ENCODE measurements at places on chromosomes 7 and 10. TPM values are rescaled to one million over a fixed set of nuclear protein-coding genes. Genes with fewer than 3 reads are reported as not detected.
A peak's percentile ranks its signal among the peaks of the same experiment; 100 is the strongest.

DNA sequence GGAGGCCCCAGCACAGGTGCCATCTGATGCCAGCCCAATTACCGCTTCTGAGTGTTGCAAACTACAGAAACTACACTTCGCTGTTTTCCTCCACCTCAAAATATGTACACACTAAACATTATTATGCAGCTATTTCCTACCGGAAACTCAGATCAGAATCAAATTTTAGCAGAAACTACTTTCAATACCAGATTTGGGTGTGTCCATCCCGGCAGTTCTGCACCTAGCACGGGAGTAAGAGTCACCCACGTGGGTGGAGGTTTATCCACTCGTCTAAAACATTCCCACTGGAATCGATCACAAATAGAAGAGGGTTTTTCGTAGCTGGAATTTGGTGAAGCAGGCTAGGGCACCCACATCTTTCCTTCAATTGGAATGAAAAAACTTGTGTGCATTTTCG lies 214.4 kb upstream of the PRKCQ start:
- no peaks in the 10 kb centered on the region for H3K4me1 ChIP-seq
- no peaks in the 10 kb centered on the region for H3K27me3 ChIP-seq
- no peak overlapping the region for H3K27ac ChIP-seq
- no peak for DNase-seq

DNA sequence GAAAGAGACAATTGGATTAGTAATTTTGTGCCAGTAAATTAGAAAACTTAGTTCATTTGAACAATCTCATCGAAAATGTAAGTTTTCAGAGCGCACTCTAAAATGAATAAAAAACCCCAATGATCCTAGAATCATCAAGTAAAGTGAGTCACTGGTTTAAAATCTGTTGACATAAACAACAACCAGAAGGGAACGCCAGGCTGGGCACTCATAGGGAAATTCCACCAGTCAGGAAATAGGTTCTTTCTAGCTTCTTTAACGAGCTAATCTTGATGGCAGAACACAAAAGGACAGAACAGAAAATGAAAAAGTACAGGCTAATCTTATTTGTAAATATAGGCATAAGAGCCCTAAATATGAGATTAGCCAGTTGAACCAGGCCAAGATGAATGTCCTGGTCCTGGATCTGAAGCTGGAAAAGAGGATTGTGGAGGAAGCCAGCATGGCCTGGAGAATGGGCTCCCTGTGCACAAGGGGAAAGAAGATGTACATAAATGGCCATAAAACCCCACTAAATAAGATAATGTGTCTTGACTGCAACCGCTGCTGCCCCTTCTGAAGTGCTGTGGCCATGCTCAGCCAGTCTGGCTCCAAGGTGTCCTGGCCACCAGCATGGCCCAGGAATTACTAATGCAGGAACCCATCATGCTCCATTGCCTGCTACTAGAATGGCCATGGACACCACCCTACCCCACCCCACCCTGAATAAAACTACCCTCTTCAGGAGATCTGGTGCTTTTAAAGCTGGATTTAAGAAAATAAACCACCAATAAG lies 114.0 kb downstream of the WDFY4 start:
- peak; percentile 22 for DNase-seq
- H3K27me3 ChIP-seq = peaks cover 5% of the 10 kb centered on the region
- H3K4me1 ChIP-seq = no peaks in the 10 kb centered on the region
- no peaks in the 10 kb centered on the region for H3K36me3 ChIP-seq
- no peak overlapping the region for H3K4me3 ChIP-seq

DNA sequence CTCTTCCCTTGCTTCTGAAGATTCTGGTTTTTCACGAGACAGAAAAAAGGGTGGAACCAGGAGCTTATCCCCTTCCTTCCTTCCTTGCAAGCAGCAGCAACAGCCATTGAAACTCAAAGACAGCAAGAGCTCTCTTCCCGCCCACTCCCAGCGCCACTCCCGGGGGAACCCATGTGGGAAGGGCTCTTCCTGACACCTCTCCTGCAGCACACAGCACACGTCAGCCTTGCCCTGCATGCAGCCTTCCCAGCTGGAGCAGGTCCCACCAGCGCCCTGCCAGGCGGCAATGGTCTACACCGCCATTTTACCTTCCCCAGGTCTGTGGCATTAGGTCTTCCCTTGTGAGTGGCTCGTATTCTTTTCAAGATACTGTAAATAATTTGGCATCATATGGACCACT lies 161.8 kb downstream of the MGMT start:
- H3K27ac ChIP-seq = no peak overlapping the region
- DNase-seq = no peak
- no peaks in the 10 kb centered on the region for H3K36me3 ChIP-seq

GRCh38 chr7:25132430-25132829 lies 7.4 kb upstream of the CYCS start:
- no peaks in the 10 kb centered on the region for H3K36me3 ChIP-seq
- no peak overlapping the region for H3K27ac ChIP-seq
- no peaks in the 10 kb centered on the region for H3K27me3 ChIP-seq
- H3K4me3 ChIP-seq = no peak overlapping the region

- H3K4me3 ChIP-seq = no peak overlapping the region
- DNase-seq = peak; percentile 68
- peaks cover 3% of the 10 kb centered on the region for H3K4me1 ChIP-seq
- no peaks in the 10 kb centered on the region for H3K27me3 ChIP-seq
- peak overlapping the region; percentile 64 for H3K27ac ChIP-seq
Measured at GRCh38 chr7:79789584-79790345, 336.3 kb upstream of the MAGI2 start.

- no peak overlapping the region for H3K4me3 ChIP-seq
- H3K36me3 ChIP-seq = no peaks in the 10 kb centered on the region
- no peak overlapping the region for H3K27ac ChIP-seq
- no peak for DNase-seq
- peaks cover 10% of the 10 kb centered on the region for H3K27me3 ChIP-seq
Measured at GRCh38 chr10:71597821-71598498, 121.6 kb downstream of the C10orf105 start.

GRCh38 chr7:153858355-153858754 lies 193.8 kb upstream of the DPP6 start:
- no peak overlapping the region for H3K4me3 ChIP-seq
- H3K27ac ChIP-seq = no peak overlapping the region
- no peaks in the 10 kb centered on the region for H3K27me3 ChIP-seq
- H3K4me1 ChIP-seq = no peaks in the 10 kb centered on the region
- no peak for DNase-seq

- DNase-seq = peak; percentile 15
- H3K27ac ChIP-seq = no peak overlapping the region
- no peaks in the 10 kb centered on the region for H3K36me3 ChIP-seq
- no peak overlapping the region for H3K4me3 ChIP-seq
- H3K27me3 ChIP-seq = no peaks in the 10 kb centered on the region
- no peaks in the 10 kb centered on the region for H3K4me1 ChIP-seq
Measured at GRCh38 chr10:129888784-129889616, 75.1 kb downstream of the EBF3 start.

GRCh38 chr10:67864607-67865371 lies 19.7 kb upstream of the SIRT1 start:
- no peaks in the 10 kb centered on the region for H3K4me1 ChIP-seq
- H3K27ac ChIP-seq = no peak overlapping the region
- no peak for DNase-seq
- no peak overlapping the region for H3K4me3 ChIP-seq
- no peaks in the 10 kb centered on the region for H3K36me3 ChIP-seq
- H3K27me3 ChIP-seq = no peaks in the 10 kb centered on the region

DNA sequence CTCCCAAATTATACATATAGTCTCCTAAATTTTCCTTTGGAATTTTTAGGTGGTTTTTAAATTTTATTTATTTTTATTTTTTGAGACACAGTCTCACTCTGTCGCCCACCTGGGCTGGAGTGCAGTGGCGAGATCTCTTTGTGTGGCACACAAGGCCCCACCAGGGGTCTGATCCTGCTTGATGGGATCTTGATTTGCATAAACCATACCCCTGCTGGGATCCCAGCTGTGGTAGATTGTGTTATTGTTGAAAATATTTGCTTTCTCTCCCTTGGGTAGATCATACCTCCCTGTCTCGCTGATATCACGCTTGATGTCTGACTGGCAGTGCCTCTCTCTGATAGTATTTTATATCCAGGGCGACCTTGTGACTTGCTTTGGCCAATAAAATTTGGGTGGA lies 5.6 kb upstream of the MUC3A start:
- H3K36me3 ChIP-seq = no peaks in the 10 kb centered on the region
- no peak overlapping the region for H3K27ac ChIP-seq
- no peak overlapping the region for H3K4me3 ChIP-seq
- no peaks in the 10 kb centered on the region for H3K4me1 ChIP-seq

GRCh38 chr10:69392481-69393000 lies 24.2 kb downstream of the TACR2 start:
- H3K27ac ChIP-seq = no peak overlapping the region
- H3K36me3 ChIP-seq = peaks cover 20% of the 10 kb centered on the region
- peak; percentile 77 for DNase-seq
- no peaks in the 10 kb centered on the region for H3K27me3 ChIP-seq

DNA sequence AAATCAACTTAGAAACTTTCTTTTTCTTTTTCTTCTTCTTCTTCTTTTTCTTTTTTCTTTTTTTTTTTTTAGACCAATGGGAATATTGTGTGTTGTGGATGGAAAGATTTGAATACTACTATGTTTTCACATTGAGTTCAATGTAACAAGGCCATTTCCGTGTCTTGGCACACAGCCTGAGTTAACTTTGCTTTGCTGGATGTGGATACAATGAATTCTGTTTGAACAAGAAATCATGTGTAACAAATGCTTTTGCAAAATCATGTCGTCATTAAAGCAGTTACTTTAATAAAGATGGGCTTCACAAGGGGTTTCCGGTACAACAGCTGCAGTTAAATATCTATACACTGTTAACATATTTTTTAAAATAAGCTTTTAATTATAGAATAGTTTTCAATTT lies 13.5 kb upstream of the ENTPD1 start:
- no peaks in the 10 kb centered on the region for H3K36me3 ChIP-seq
- H3K4me3 ChIP-seq = no peak overlapping the region
- no peak overlapping the region for H3K27ac ChIP-seq
- peak; percentile 5 for DNase-seq
- H3K4me1 ChIP-seq = peaks cover 2% of the 10 kb centered on the region

GRCh38 chr10:124077208-124077993 lies 16.0 kb downstream of the CHST15 start:
- H3K36me3 ChIP-seq = no peaks in the 10 kb centered on the region
- H3K4me1 ChIP-seq = no peaks in the 10 kb centered on the region
- no peak for DNase-seq
- H3K27ac ChIP-seq = no peak overlapping the region

DNA sequence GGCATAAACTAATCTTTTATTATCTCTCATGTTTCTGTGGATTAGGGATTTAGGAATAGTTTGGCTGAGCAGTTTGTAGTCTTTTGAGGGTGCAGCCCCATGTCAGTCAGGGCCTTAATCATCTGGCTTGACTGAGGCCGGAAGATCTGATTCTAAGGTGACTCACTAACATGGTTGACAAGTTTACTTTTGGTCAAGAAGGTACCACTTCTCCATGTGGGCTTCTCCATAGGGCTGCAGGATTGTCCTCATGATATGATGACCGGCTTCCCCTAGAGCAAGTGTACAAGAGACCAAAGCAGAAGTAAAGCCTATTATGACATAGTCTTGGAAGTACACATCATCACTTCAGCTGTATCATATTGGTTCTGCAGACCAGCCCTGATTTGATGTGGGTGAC lies 45.9 kb upstream of the OIT3 start:
- no peak overlapping the region for H3K27ac ChIP-seq
- H3K4me3 ChIP-seq = no peak overlapping the region
- peak; percentile 28 for DNase-seq
- peaks cover 3% of the 10 kb centered on the region for H3K36me3 ChIP-seq

DNA sequence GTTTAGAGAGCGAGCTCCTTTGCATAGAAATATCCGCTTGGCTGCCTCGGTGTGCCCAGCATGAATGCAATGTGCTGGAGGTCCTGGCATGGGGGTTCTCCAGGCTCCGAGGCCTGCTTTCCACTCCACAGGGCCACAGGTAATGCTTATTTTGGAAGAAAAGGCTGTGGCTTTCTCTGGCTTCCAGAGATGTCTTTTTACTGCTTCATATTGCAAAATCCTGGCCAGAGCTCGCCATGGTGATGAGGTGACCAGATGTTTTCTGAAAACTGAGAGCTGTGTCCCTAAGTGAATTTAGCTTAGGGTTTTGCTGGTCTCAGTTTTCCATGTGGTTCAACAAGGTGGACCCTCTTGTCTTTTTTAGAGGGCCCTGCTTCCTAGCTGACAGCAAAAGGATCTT lies 65.2 kb downstream of the BMPER start:
- peaks cover 8% of the 10 kb centered on the region for H3K36me3 ChIP-seq
- H3K27me3 ChIP-seq = no peaks in the 10 kb centered on the region
- DNase-seq = no peak
- H3K27ac ChIP-seq = no peak overlapping the region
- peaks cover 11% of the 10 kb centered on the region for H3K4me1 ChIP-seq

GRCh38 chr10:79608505-79609375 lies 2.0 kb upstream of the SFTPA1 start:
- no peaks in the 10 kb centered on the region for H3K4me1 ChIP-seq
- peaks cover 21% of the 10 kb centered on the region for H3K27me3 ChIP-seq

GRCh38 chr10:69172241-69172982 lies 7.6 kb upstream of the SUPV3L1 start:
- no peaks in the 10 kb centered on the region for H3K4me1 ChIP-seq
- DNase-seq = peak; percentile 6
- H3K27ac ChIP-seq = no peak overlapping the region

DNA sequence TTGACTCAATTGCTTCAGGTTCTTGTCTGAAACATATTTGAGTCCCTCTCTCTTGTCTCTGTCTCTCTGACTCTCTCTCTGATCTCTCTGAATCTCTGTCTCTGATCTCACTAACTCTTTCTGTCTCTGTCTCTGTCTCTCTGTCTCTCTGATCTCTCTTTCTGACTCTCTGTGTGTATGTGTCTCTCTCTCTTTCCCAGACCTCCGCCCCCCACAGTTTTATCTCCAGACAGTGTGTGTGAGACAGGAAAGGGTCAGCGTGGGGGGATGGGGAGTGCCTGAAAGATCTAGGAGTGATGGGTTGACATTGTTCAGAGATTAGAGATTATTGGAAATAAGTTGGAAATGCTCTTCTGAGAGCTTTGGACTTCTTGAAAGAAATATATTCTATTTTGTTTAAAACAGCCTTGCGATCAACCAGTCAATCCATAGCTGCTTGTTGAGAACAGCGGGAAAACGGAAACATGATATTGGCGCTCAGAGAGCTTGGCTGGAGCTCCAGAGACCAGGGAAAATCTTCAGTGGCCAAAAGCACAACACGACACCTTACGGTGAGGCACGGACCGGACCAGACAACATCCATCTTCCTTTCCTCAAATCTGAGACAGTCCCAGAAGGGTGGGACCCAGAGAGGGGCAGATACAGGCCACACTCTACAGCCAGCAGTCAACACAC lies 35.5 kb downstream of the CALML3 start:
- no peaks in the 10 kb centered on the region for H3K36me3 ChIP-seq
- H3K27me3 ChIP-seq = no peaks in the 10 kb centered on the region
- H3K27ac ChIP-seq = peak overlapping the region; percentile 68
- peaks cover 35% of the 10 kb centered on the region for H3K4me1 ChIP-seq
- no peak overlapping the region for H3K4me3 ChIP-seq
- DNase-seq = no peak

The IFIT1B gene
- total RNA-seq = not detected

The SAMD9L gene
- 6.4 TPM for total RNA-seq

The NKX6-2 gene
- not detected for total RNA-seq

The LOXL4 gene
- 20.8 TPM for total RNA-seq

The MALSU1 gene
- 30.5 TPM for total RNA-seq

The LIPJ gene
- not detected for total RNA-seq

The FAM24A gene
- total RNA-seq = not detected

The ZCWPW1 gene
- total RNA-seq = 0.56 TPM

The SLF2 gene
- total RNA-seq = 21.7 TPM

The PON1 gene
- not detected for total RNA-seq

The VAX1 gene
- not detected for total RNA-seq

The H2BK1 gene
- not detected for total RNA-seq

The NKX2-3 gene
- not detected for total RNA-seq

The FAM20C gene
- 7.7 TPM for total RNA-seq

The SRRM3 gene
- 0.18 TPM for total RNA-seq

The ZNF485 gene
- total RNA-seq = 3.1 TPM

The PTN gene
- total RNA-seq = 61.7 TPM
